ENCODE measurements at places on chromosomes 4 and X.
A peak's percentile ranks its signal among the peaks of the same experiment; 100 is the strongest.

GRCh38 chr4:186132577-186133242 lies 28.2 kb downstream of the FAM149A start:
- no peak for DNase-seq

DNA sequence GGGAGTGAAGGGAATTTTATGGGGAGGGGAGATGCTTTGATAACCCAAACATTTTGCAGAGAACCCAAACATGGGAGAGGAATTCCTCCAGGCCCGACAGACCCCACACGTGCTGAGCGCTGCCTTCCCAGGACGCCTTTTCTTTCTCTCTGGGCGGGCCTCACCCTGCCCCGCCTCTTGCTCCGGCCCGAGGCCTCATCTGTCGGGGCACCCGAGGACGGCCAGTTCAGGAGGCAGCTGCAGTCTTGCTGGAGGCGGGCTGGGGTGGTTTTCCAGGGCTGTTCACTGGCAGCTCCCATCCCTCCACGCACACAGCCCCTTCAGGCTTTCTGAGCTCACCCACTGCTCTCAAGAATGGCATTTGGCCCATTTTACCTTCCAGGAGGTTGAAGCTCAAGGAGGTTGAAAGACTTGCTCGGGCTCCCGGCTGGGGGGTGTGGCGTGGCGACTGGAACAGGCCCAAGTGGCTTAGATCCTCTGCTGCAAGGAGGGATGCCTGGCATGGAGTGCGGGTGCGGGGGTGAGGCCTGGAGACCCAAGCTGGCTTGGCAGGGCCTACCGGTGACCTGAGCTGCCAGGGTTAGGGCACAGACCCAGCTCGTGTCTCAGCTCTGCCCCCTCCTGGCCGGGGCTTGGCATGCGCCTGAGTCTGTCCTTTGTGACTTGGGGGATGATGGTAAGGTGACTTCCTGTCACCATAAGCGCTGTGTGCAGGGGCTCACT lies 99.2 kb downstream of the PSAPL1 start:
- DNase-seq, result peak; percentile 71

GRCh38 chrX:48715072-48715471 lies 18.5 kb downstream of the SUV39H1 start:
- DNase-seq, result no peak

- no peak for DNase-seq
Measured at GRCh38 chr4:185920691-185921260, 108.8 kb upstream of the SORBS2 start.

GRCh38 chr4:4574792-4575191 lies 32.9 kb upstream of the STX18 start:
- DNase-seq, result no peak

Measured in left lobe of liver (tissue), 2 donors.